Activated naive CD8-positive, alpha-beta T cell treated with anti-CD3 and anti-CD28 coated beads, Interleukin-2, amount 50 U/mL, for 24 hours (primary cell): ENCODE measurements at places on chromosomes 3 and 15.

DNA sequence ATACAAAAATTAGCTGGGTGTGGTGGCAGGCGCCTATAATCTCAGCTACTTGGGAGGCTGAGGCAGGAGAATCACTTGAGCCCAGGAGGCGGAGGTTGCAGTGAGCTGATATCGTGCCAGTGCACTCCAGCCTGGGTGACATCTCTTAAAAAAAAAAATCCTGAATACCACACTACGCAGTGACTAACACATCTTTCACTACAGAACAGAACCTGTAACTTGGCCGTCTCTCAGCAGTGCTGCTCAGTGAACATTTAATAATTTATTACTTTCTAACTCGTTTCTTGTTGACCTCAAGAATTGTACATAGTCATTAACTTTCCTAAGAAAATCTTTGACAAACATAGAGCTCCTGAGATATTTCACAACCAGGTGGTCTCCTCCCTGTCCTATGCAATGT is 3.8 kb downstream of the GREM1 start:
- no peak for DNase-seq

DNA sequence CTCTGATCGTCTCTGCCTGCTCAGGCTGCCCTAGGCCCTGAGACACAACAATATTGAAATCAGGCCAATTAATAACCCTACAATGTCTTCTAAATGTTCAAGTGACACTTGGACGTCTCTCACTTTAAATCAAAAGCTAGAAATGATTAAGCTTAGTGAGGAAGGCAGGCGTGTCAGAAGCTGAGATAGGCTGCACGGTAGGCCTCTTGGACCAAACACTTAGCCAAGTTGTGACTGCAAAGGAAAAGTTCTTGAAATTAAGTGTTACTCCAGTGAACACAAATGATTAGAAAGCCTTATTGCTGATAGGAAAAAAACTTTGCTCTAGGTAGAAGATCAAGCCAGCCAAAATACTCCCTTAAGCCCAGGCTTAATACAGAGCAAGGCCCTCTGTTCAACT is 2.2 kb downstream of the HPS3 start:
- DNase-seq: no peak

GRCh38 chr3:4052706-4053105 is 250.5 kb upstream of the SETMAR start:
- no peak for DNase-seq

- no peak for DNase-seq
Measured at GRCh38 chr3:111366515-111366914, 175.5 kb upstream of the CD96 start.

- no peak for DNase-seq
Measured at GRCh38 chr3:143063018-143063417, 56.6 kb upstream of the CHST2 start.

- no peak for DNase-seq
Measured at GRCh38 chr15:57323806-57324589, 52.3 kb upstream of the CGNL1 start.

GRCh38 chr15:31457631-31458526 is 131.2 kb downstream of the KLF13 start:
- no peak for DNase-seq

DNA sequence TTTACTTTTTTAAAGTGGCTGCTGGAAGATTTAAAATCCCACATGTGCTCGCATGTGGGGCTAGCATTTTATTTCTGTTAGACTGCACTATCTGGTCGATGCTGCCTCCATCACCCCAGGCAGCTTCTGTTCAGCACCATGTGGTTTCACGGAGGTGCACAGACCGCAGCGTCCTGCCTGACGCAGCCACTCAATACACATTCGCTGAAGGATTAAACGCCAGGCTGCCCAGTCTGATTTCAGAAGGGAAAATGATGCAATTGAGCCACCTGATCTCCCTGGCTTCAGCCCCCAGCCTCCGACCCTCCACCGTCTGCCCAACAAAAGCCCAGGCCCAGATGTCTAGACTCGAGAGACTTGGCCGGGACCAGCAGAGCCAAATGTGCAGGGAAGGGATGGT is 84.5 kb downstream of the MEGF11 start:
- DNase-seq: no peak

DNA sequence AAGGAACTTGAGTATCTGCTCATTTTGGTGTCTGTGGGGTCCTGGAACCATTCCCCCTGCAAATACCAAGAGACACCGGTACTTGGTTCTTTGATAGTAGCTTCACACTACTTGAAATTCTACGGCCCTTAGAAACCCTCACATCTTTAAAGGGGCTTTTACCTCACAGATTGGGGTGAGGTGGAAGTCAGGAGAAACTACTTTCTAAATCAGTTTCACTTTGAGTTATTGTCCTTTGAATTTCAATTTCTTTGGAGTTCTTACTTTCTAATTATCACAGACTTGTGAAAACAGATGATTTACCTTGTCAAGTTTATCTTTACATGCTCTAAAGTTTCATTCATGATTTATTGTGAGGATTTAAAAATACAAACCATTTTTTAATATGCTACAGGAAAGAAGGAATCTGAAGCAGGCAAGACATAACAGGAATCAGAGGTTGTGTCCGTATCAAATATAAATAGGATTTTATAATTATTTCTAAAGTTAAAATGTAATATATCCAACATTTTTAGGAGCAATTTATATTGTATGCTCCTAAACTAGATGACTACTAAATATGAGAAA is 98.9 kb downstream of the NEDD4 start:
- no peak for DNase-seq

DNA sequence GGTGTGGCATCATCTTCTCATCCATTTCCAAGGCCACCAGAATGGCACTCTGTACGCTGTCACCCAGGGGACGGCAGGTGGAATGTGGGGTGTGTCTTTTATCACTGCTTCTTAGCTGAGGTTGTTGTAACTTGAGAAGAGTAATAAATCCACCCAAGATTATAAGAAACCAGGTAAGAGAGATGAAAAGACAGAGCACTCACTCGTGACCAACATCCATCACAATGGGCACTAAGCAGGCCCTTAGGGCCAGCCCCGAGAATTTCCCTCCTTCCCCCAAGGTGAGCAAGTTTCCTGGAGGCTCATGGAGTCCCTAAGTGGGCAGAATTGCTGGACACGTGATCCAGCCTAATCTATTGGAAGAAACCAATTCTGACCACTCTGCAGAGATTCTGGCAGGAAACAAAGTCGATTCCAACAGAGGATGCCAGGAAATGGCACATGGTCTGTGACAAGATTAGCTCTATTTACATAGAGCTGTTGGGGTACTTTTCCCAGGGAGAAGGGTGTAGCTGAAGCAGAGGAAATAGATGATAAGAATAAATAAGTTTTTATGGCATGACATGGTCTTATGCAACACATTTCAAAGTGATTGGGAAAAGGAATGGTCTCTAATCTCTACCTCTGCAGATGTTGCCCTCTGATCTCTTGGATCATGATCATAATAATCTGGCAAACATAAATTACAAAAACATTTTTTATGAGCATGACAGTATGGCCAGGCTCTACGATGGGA is 22.5 kb downstream of the SLC6A20 start:
- no peak for DNase-seq

GRCh38 chr3:22982981-22983587 is 220.0 kb upstream of the UBE2E2 start:
- no peak for DNase-seq

DNA sequence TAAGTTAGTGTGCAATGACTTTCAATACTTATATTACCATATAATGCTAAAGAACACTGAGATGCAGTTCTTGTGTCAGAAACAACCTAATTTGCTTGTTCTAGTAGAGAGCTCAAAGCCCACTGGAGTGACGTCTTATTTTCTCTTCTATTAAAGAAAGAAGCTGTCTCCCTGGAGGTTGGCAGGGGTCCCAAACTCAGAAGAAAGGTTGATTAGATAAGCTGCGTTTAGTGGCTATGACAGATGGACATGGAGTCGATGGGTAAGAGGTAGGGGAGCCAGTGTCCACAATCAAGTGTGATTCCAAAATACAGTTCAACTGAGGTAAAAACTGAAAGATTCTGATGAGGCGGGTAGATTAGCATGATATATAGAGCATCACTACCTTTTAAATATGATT is 363.6 kb downstream of the NLGN1 start:
- no peak for DNase-seq

GRCh38 chr3:43028001-43028400 is 48.9 kb downstream of the GASK1A start:
- DNase-seq: no peak

GRCh38 chr3:138135833-138136194 is 3.6 kb upstream of the A4GNT start:
- no peak for DNase-seq

- no peak for DNase-seq
Measured at GRCh38 chr3:14141602-14142341, 16.9 kb downstream of the TMEM43 start.

DNA sequence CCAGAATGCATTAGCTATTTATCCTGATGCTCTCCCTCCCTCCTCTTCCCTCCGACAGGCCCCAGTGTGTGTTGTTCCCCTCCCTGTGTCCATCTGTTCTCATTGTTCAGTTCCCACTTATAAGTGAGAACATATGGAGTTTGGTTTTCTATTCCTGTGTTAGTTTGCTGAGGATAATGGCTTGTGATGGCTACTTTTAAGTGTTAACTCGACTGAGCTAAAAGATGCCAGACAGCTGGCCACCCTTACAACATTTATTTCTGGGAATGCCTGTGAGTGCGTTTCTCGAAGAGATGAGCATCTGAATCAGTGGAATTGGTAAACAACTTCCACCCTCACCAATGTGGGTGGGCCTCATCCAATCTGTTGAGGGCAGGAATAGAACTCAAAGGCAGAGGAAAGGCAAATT is 24.7 kb upstream of the TM2D3 start:
- DNase-seq: no peak

DNA sequence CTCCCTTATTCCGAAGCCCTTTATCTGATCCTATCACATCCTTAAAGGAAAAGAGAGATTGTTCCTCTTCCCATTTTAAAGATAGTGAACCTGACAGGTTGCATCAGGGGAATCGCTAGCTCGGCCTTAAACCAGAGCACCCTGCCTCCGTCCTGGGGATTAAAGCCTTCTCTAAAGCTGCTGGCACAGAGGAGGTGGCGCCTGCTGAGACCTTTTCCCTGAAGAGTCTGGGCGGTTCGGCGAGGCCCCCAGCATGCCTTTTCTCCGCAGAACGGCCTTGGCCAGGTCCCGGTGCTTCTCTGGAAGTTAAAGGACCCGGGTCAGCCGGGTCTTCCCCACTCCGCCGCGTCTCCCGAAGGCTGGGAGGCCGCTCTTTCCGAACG is 593 bp downstream of the FAM219B start:
- peak; percentile 41 for DNase-seq

DNA sequence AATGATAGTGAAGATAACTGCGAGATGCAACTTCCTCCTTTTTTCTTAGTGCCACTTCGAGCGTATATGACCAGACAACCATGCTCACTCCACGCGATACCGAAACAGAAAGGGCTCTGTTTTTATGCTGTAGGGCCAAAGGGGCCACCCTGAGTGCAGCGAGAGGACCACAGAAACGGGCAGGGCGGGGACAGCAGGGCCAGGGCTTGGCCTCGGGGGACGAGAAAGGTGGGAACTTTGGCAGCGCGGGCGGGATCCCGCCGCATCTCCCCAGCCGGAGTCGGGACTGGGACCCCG is 483 bp downstream of the VPS13C start:
- peak; percentile 72 for DNase-seq

GRCh38 chr3:46399557-46399956 is 7.3 kb downstream of the CCR5AS start:
- DNase-seq: no peak

- no peak for DNase-seq
Measured at GRCh38 chr15:79154483-79155135, 64.0 kb upstream of the RASGRF1 start.

- DNase-seq: no peak
Measured at GRCh38 chr15:101180620-101181307, 71.1 kb downstream of the CHSY1 start.

DNA sequence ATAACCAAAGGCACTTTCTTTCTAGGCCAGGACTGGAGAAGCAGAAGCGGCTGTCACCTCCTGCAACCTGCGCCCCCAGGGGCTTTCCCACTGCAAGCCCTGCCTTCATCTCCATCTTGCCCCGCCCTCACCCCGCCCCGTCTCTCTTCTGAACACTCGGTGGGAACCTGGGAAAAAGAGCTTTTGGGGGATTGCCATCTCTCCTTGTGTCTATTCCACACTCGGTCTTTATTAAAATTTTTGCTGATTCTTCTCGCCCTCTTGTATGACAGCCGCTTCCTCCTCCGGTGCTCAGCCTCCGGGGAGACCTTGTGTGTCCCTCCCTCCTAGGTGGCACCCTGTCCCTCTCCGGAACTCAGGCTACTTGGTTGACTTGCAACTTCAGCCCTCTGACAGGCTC is 41.9 kb upstream of the SPESP1 start:
- peak; percentile 7 for DNase-seq

DNA sequence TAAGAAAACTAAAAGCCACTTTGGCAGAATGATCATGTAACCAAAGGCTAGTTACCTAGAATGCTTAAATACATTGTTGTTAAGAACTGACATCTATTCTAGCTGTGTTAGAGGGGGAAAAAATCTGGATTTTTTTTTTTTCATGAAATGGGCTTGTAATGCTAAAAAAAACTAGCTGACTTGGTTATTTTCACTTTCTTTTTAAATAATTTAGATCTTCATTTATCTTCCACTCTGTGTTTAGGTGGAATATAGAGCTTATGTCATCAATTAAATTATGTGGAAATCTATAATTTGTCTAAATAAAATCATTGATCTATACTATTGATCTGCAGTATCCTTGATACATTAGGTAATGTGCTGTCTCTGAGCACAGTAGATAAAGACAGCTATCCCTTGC is 217.4 kb downstream of the TCF12 start:
- no peak for DNase-seq

GRCh38 chr15:43975326-43975725 is 148.5 kb downstream of the WDR76 start:
- DNase-seq: no peak
